Skeletal muscle cell (primary cell): ENCODE measurements at places on chromosomes 13 and 19.

DNA sequence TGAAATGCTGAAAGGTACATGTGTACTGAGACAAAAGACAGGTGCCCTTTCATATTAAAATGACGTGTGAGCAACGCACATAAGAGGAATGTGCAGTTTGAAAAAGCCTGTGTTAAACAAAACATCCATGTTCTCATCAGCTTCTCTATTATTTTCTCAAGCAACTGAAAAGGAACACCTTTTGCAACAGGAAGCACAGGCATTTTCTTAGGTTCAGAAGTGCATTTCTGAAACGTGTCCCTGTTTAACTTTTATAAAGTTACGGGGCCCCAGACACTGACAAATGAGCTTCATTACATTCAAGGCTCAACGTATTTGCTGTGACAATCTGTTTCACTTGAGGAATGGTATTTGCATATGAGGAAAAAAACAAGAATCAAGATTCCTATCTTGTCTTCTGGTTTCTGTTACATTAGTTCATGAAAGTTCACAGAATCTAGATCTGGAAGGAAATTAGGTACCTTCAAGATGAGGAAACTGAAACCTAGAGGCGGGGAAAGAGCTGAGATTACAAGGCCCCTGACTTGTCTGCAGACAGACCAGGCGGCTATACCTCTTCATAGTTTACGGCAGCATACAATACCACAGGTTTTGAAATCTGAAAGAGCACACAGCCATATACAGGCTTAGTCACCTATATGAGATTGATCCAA lies 431.7 kb downstream of the KLF12 start:
- DNase-seq = no peak

DNA sequence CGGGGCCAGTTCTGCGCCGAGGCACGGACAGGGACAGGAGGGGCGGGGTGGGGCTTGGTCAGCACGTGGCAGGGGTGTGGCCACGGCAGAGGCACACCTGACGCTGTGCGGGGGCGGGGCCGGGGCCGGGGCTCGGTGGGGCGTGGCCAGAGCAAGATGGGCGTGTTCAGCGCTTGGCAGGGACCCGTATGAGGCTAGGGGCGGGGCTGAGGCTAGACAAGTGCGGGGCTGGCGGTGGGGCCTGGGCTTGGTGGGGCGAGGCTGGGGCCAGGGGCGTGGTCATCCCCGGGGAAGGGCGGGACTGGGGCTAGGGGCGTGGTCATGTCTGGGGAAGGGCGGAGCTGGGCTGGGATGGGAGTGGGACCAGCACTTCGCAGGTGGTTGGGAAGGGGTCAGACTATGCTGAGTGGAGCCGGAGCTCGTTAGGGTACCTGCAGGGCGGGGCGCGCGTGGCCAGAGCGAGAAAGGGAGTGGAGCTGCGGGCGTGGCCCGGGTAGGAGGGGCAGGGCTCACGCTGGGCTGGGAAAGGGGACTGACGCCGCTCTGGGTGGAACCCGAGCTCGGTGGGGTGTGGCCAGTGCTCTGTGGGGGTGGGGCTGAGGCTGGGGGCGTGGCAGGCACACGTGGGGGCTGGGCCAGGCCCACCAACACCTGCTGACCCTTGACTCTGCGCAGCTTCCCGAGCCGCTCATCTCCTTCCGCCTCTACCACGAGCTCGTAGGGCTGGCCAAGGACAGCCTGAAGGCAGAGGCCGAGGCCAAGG lies 12.8 kb downstream of the POLR2E start:
- no peak for DNase-seq

GRCh38 chr13:41488124-41488523 lies 30.8 kb downstream of the RGCC start:
- no peak for DNase-seq

DNA sequence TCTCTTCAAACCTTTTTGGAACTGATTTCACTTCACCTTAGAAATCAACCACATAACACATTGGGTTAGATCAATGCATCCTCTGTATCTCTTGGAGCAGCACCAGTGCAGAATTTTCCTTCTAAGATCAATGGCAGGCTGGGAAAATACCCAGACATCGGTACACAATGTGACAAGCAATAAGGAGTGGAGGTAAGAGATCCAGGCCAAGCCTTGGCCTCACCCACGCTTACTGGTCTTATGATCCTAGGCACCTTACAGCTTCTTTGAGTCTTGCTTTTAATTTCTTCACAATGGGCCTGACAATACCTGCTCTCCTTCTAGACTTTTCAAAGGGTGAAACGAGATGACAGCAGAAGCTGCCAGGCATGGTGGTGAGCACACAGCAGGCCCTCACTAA lies 232.0 kb downstream of the LACC1 start:
- DNase-seq = no peak

GRCh38 chr13:45219938-45220375 lies 19.1 kb upstream of the KCTD4 start:
- DNase-seq = no peak

DNA sequence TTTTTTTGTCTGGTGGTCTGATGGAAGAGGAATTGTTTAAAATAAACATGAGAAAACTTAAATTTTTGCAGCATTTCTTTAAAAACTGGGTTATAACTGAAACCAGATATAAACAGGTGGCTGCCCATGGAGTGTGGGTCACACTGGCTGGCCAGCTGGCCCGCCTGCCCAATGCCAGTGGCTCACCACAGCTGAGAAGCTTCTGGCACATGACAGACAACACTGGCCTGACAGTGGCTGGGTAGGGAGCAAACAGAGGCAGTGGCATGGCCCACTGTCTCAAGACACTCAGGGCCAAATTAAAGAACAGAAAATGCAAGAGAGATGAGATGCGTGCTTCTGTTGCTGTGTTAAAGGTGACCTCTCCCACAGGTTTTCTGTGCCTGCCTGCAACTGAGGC lies 3.1 kb upstream of the SLC35E1 start:
- no peak for DNase-seq

- no peak for DNase-seq
Observed at GRCh38 chr19:14540741-14541525, 11.5 kb downstream of the TECR start.

DNA sequence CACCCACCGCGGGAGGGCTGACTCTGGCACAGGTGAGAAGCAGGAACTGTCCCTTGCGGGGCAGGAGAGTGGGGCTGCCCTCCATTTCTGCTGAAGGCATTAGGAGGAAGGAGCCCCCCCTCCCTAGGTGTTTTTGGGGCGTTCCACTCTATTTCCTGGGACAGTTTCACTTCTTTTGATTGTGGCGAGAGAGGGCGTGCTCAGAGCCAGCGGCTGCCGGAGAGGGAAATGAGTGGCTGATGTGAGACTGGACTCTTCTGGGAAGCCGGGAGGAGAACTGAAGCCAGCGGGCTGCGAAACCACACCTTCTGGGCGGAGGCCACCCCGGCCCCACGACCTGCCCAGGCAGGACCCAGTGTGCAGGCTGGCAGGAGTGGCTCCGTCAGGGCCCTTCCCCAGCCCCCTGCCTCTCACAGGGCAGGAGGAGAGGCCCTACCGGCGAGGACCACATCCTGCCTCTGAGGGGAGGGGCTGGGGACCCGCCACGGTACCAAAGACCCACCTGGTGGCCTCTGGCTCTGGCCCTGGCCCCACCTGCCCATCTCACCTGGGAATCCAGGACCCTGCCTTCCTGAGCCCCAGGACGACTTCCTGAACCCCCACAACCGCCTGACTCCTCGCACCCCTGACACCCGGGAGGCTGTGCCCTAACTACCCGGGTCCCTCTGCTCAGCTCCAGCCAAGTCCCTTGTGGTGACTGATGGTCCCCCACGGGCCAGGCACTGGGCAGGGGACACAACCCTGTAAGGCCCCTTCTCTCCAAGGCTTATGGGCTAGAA lies 25.9 kb downstream of the MPND start:
- no peak for DNase-seq

DNA sequence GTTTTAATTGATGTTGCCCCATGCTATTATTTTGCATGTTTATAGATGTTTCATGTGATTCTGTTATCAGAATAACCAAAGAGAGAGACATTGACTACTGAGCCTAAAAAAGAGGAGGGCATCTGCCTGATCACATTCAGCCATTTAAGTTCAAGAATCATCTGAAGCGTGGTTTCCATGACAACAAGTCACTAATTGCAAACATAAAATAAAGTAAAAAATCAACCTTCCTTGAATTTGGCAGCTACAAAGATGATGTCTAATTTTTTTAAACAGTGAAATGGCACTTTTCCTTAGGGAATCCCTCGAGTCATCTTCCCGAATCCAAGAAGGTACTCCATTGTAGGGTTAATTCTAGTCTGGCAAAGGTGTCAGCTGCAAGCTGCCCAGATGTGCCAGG lies 884.2 kb downstream of the DIAPH3 start:
- DNase-seq = no peak

GRCh38 chr13:37443538-37443937 lies 155.0 kb downstream of the POSTN start:
- peak; percentile 91 for DNase-seq

- DNase-seq = no peak
Observed at GRCh38 chr13:46031581-46032263, 20.8 kb downstream of the ZC3H13 start.

GRCh38 chr13:97387890-97388289 lies 46.1 kb upstream of the RAP2A start:
- DNase-seq = no peak

- DNase-seq = no peak
Observed at GRCh38 chr13:50055454-50055853, 40.2 kb downstream of the KCNRG start.

DNA sequence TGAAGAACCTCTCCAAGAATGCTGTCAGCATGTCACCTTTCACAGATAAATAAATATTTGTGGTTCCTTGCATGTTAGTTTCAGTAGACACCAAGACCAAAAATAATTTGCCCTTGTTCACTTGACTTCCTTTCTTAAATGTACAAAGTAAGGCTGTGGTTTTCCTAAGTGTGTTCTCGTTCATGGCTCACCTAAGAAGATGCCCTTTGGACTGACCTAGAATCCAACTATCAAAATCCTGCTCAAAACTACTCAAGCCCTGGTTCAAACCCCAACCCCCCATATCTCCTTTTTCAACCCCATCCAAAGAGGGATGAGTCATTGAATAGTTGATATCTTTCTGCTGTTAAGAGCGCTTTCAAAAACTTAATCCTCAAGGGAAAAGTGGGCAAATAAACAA lies 247.8 kb upstream of the ZNF507 start:
- DNase-seq = no peak

GRCh38 chr13:81058211-81058915 lies 717.4 kb upstream of the SPRY2 start:
- no peak for DNase-seq

GRCh38 chr13:59901191-59901590 lies 262.5 kb downstream of the DIAPH3 start:
- no peak for DNase-seq

GRCh38 chr13:18996627-18997051 lies 185.0 kb downstream of the TUBA3C start:
- DNase-seq = no peak

GRCh38 chr13:40490086-40490758 lies 176.2 kb downstream of the FOXO1 start:
- no peak for DNase-seq

DNA sequence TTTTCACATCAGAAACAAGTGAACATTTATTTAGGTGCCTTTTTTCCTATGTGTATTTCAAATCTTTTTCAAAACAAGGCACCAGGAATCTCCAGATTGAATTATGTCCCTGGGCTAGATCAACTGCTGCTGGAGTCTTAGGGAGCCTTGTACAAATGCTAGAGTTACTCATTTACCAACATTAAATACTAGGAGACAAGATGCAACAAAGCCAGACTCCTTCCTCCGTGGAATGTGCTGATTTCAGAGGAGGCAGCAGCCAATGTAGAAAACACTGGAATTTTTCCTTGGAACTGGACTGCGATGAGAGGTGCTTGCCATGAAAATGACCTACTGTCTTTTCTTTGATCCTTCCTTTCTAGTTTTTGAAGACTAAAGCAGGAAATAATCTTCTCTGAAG lies 1514.7 kb upstream of the MIR17HG start:
- DNase-seq = no peak

GRCh38 chr19:9910625-9911024 lies 25.7 kb downstream of the OLFM2 start:
- DNase-seq = no peak

- DNase-seq = no peak
Observed at GRCh38 chr19:41064974-41065569, 23.2 kb upstream of the CYP2A13 start.

DNA sequence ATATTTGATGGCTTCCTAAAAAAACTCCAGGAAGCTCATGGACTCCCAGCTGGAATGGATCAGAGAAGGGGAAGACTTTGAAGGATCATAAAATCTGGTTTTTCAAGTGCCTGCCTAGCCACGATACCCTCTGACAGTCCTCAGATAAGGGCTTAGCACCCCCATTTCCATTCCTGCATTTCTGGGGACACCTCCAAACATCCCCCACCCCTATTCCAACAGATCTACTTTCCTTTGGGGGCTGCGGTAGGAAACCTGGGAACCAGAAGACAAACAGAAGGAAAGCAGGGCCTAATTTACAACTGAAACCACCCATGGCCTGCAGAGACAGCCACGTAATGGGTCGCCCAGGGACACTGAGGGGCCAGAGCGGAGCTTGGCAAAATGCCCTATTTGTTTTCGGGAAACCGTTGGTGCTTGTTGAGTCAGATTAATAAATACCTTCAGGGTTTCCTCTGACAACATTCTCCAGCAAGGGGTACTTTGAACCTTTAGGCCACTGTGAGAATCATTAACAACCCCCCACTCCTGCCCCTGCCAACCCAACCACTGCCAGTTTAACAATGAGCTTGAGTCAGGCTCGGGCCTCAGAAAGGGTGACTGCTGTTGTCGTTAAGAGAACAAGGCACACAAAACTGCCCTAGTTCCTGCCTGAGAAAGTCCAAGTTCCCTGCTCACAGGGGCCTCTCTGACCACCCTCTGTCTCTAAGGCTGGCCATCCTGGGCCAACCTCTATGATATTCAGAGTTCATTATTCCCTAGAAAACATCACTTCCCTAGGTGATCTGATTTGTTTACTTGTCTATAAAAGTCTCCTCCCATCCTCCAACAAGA lies 23.5 kb downstream of the RHPN2 start:
- no peak for DNase-seq

DNA sequence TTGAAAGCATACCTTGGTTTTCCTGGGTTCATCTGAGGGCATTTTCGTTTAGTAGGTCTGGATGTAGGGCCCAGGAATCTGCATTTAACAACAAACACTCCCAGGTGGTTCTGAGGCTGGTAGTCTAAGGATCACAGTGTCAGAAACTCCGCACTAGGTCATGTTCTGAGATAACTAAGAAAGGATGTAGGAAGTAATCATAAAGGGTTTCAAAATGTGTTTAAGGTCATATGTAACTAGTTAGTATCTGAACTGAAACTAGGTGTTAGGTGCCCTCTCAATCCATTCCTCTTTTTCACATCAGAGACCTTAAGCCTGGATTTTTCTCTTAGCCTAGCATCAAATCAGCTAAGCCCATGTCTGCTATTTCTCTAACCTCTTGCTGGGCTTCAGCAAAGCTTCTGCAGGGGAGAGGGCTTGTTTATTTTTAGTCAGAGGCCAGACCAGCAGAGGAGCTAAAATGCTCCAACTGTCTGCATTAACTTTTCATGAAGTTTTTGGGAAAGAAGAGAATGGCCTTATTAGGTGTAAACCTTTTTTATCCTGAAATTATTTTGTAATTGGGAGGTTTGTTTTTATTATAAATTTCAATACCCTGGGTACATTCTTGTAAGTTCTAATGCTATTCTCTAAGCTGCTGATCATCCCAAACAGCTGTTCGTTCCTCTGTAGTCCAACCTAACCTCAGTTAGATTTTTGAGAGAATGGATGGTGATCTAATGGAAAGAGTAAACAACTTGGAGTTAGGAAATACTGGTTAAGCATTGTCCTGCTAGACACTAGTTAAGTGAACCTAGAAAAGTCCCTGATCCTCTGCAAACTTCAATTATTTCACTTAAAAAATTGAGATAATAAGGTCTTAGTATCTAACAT lies 262.8 kb upstream of the RFC3 start:
- no peak for DNase-seq
